ENCODE measurements at places on chromosomes 3 and 15. TPM values are rescaled to one million over a fixed set of nuclear protein-coding genes. Genes with fewer than 3 reads are reported as not detected.

RASGRF1 gene
- total RNA-seq = 0.19 TPM

SUSD5 gene
- 2.9 TPM for total RNA-seq

HYAL1 gene
- 0.69 TPM for total RNA-seq

RNF7 gene
- 117 TPM for total RNA-seq

EFCC1 gene
- total RNA-seq = not detected

LYZL4 gene
- total RNA-seq = not detected

EPHA6 gene
- not detected for total RNA-seq

PRTG gene
- total RNA-seq = 8.6 TPM

UACA gene
- 42.1 TPM for total RNA-seq

UROC1 gene
- total RNA-seq = not detected

OXTR gene
- 8.9 TPM for total RNA-seq

ALDH1L1 gene
- total RNA-seq = 0.19 TPM

SMAD6 gene
- total RNA-seq = 32.9 TPM

RARRES1 gene
- total RNA-seq = 9.2 TPM

CAV3 gene
- total RNA-seq = 0.18 TPM

All from A549 treated with dexamethasone at 1 μM for 4 hours (cell line).